ENCODE measurements at places on chromosomes 3 and 15. TPM values are rescaled to one million over a fixed set of nuclear protein-coding genes. Genes with fewer than 3 reads are reported as not detected.

The C2CD4A gene
- 0.12 TPM for total RNA-seq

The GOLGA8R gene
- total RNA-seq: 9.3 TPM

The PLA2G4E gene
- 0.71 TPM for total RNA-seq

The ALDH1A2 gene
- total RNA-seq: 71.2 TPM

The CCR8 gene
- not detected for total RNA-seq

The MDFIC2 gene
- not detected for total RNA-seq

The PAQR9 gene
- 35.3 TPM for total RNA-seq

The GOLGA8K gene
- 10.5 TPM for total RNA-seq

The FBXO40 gene
- total RNA-seq: 0.31 TPM

The PLCL2 gene
- total RNA-seq: 23.0 TPM

The EFCC1 gene
- total RNA-seq: 2.8 TPM

The IL5RA gene
- total RNA-seq: 0.43 TPM

- no peak for DNase-seq
Observed at GRCh38 chr15:94206463-94207167, 24.7 kb upstream of the MCTP2 start.

DNA sequence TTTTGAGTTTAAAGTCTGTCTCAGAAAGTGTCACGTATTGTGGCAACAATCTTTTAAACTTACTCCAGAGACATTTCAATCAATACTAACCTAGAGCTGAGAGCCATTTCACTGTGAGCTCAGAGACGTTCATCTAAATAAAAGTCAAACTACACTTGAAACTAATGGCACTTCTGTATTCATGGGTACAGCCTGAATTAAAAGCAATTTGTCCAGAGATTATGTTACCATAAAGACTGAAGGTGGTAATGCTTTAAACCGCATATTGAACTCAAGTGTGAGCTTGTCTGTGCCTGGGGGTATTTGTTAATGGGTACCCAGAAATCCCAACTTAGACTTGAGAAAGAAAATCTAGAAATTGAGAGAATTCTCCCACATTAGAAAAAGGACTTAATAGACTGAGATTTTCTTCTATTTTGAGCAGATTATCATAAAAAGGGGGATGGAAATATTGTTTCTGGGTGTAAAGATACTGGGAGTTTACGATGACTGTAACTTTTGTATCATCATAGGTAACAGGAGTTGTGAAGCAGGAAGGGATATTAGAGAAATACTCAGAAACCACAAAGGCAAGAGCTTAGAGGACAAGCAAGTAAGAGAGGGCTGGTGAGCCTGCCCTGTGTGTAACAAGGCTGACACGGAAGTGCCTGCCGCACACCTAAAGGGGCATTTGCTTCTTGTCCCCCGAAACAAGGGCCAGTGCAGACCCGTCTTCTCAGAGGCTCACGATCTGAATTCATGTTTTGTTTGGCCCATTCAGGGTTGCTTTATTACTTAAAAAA, 36.9 kb downstream of the LRIG1 start:
- no peak for DNase-seq

DNA sequence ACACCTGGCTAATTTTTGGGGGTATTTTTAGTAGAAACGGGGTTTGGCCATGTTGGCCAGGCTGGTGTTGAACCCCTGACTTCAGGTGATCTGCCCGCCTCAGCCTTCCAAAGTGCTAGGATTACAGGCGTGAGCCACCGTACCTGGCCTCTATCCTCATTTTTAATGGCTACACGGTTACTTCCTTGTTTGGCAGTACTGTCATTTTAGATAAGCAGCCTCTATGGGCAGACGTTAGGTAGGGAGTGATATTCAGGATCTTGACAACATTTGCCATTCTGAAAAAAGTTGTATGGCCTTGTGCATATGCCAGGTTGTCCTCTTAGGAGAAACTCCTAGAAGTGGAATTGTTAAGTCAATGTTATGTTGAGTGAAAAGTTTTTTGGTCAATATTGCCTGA, 141.7 kb downstream of the ITPR1 start:
- DNase-seq: no peak

- no peak for DNase-seq
Observed at GRCh38 chr15:58019503-58020376, 45.8 kb downstream of the ALDH1A2 start.

DNA sequence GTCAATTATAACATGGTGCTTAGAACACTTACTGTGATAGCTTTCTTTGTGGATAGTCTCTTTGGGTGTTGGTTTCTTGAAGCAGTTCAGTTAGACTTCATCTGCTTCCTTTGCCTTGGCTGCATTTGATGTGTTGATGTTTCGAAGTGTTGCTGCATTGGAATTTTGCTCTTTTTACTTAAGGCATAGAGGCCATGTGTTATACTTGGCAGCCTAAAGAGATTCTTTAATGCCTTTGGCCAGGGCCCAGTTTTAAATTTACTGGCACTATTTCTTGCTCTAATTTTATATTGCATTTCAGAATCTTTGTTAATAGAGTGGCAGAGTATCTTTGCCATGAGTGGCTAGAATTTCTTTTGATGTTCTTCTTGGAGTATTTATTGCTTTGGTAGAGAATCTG, 21.2 kb downstream of the NR1D2 start:
- DNase-seq: no peak

GRCh38 chr3:72844436-72844993, 3.7 kb downstream of the SHQ1 start:
- no peak for DNase-seq

DNA sequence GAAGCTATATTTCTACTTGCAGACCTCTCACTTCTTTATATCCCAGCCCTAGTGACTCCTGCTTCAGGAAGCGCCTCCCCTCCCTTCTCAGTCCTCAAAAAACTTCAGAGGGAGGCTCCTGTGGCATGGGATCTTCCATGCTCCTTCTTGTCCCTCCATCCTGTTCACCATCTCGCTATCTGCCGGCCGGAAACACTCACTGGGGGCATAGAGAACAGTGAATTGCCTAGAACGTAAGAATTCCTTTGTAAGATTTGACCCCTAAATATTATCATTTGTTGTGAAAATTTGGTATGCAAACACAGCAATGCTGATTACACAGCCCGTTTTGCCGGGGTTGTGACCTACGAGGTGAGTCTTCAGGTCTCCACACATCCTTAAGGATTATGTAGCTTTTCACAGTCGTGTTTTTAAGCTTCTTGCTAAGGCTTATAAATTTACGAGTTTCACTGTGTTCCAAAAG, 218.7 kb upstream of the ATP10A start:
- DNase-seq: no peak

DNA sequence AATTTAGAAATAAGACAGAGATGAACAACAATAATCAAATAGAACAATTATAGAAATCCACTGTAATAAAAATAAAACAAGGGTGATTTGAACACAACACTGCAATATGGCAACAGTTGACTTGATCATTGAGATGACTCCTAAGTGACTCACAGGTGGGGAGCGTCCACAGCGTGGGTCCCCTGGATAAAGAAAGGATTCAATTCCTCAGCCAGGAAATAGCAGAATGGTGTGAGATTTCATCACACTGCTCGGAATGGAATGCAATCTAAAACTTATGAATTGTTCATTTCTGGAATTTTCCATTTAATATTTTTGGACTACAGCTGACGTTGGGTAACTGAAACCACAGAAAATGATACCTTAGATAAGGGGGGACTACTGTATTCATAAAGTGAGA, 82.0 kb downstream of the CNTN3 start:
- no peak for DNase-seq

GRCh38 chr15:64026591-64026990, 19.7 kb downstream of the DAPK2 start:
- no peak for DNase-seq

GRCh38 chr3:58353722-58354553, 21.2 kb downstream of the PXK start:
- no peak for DNase-seq

- DNase-seq: no peak
Observed at GRCh38 chr15:51620641-51621040, 1.9 kb downstream of the DMXL2 start.

GRCh38 chr3:118907909-118908308, 126.7 kb downstream of the IGSF11 start:
- DNase-seq: no peak

- no peak for DNase-seq
Observed at GRCh38 chr15:40409366-40409765, 3.8 kb downstream of the IVD start.

DNA sequence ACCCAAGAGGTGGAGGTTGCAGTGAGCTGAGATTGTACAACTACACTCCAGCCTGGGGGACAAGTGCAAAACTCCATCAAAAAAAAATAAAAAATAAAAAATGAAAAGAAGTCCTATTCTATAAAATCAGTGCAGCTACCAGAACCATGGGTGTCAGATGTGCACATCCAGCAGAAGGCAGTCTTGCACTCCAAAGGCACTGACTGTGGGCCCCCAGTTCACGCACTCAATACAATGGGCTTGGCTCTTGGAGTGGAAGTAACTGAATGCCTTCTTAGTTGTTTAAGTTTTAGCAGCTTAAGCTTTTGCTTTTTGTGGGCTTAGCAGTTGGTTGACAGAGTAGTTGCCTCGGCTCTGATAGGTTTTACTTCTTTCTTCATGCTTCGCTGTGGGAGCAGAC, 141.4 kb downstream of the AGBL1 start:
- no peak for DNase-seq

GRCh38 chr3:139297588-139298311, 46.1 kb upstream of the MRPS22 start:
- DNase-seq: no peak

GRCh38 chr3:58824285-58824684, 157.7 kb upstream of the FAM3D start:
- peak; percentile 76 for DNase-seq

GRCh38 chr3:178259703-178260102, 276.5 kb upstream of the KCNMB2 start:
- DNase-seq: no peak

GRCh38 chr3:183264268-183264667, 11.2 kb downstream of the B3GNT5 start:
- no peak for DNase-seq

GRCh38 chr3:170813266-170813665, 56.7 kb downstream of the RPL22L1 start:
- DNase-seq: no peak

GRCh38 chr15:79981831-79982455, 10.9 kb upstream of the BCL2A1 start:
- no peak for DNase-seq

DNA sequence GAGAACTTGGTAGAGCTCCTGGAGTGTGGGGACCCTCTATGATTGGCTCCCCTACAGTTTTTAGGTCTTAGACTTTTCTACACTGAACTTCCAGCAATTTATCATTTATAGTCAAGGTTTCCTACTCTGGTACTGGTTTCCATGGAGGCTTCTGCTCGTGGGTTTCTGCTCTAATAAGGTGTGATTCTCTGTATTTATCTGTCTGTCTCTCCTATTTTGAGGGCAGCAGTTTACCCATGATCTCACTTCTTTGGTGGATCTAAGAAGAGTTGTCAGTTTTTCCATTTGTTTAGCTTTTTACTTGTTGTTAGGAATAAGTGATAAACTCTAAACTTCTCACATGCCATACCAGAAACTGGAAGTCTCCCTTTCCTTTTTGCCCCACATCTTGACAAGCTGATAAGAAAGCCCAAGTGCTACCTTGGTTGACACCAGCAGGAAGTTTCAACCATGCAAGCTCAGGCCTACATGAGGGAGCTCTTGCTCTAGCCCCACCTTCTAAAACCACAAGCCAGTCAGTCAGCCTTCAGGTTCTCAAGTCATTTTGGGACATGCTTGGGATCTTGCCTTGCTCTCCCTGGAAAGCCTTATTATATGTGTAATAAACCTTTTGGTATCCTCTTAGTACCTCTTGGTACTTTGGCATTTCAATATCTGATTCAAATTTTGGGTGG, 10.0 kb downstream of the TIMMDC1 start:
- DNase-seq: no peak

DNA sequence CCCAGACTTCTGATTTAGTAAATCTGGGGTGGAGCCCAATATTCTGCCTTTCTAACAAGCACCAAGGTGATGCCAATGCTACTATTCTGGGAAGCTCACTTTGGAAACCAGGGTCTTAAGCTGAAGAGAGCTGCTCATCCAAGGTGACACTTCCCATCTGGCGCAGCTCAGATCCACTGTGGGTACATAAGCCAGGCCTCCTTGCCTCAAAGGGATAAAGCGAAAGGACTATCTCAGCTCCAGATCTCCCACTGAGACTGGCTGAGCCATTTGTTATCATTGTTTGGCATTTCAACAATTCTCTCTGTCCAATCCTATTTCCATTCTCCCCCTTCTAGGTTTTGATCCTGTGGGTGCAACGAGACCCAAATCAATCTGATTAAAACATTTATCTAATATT, 323.8 kb downstream of the GBE1 start:
- no peak for DNase-seq

- DNase-seq: no peak
Observed at GRCh38 chr3:58005669-58006068, 2.6 kb upstream of the FLNB start.

DNA sequence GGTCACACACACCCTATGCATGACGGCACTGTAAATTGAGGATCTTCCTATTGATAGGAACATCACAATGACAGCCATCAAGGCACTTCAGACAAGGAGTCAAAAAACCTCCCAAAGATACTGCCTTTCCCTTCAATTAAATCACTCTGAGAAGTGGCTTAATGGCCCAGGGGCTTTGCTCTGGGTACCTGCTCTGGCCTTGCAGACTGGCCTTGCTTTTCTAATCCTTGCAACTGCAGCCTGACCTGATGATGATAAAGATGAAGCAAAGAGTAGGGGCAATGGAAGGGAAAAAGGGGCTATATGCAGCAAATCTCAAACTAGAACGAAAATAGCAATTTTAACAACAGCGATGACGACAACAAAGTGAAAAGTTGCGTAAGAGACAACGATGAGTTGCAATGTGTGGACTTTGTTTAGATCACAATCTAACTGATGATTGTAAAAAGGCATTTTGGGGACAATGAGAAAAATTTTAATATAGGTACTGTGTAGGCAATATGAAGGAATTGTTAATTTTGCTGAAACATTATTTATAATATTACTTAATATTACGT, 14.6 kb downstream of the ADAMTS9 start:
- DNase-seq: no peak

GRCh38 chr3:97464035-97464434, 300.5 kb upstream of the ARL6 start:
- DNase-seq: no peak

GRCh38 chr15:73633991-73634495, 854 bp upstream of the NPTN start:
- no peak for DNase-seq

DNA sequence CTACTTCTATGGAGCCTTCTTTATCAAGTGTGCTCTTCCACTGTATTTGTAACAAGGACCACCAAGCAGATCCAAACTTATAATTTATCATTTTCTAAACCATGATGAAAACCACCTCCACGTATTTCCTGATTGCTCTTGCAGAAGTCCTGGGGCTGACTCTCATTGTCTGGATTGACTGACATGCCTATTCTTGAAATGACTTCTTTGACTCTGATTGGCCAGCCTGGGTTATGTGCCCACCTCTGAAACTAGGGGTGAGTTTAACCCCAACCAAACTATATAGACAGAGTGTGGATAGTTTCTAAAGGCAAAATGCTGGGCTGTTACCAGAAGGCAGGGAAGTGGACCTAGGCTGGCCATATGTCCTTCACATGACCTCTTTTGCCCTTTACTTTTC, 12.7 kb downstream of the TMPRSS7 start:
- no peak for DNase-seq

GRCh38 chr15:53644660-53645059, 114.8 kb downstream of the WDR72 start:
- no peak for DNase-seq

GRCh38 chr3:11363715-11364114, 91.5 kb downstream of the ATG7 start:
- DNase-seq: no peak

GRCh38 chr3:171790898-171791691, 19.2 kb downstream of the PLD1 start:
- no peak for DNase-seq

- DNase-seq: no peak
Observed at GRCh38 chr3:63927422-63928280, 15.5 kb upstream of the SCAANT1 start.

All from testis (tissue), 5 donors.